Ovary (tissue), 10 donors: ENCODE measurements at places on chromosomes 2 and 18.

- no peak for DNase-seq
Observed at GRCh38 chr2:132884705-132885104, 214.7 kb upstream of the LYPD1 start.

- DNase-seq = no peak
Observed at GRCh38 chr2:230008708-230009066, 60.0 kb downstream of the SLC16A14 start.

DNA sequence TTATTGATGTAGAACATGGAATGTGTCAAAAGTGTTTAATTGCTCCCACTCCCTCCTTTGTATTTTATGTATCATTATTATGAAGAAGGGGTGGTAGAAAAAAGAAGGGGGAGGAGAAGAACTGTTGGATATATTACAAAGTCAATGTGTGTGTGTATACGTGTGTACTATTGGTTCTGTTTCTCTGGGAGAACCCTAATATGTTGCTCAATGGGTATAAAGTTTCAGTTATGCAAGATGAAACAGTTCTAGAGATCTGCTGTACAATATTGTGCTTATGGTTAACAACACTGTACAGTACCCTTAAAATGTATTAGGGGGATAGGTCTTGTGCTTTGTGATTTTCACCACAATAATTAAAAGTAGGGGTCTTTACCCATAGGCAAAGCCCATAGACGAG is 58.1 kb upstream of the ZC3H15 start:
- DNase-seq = no peak

GRCh38 chr2:199019898-199020507 is 437.7 kb downstream of the SATB2 start:
- no peak for DNase-seq

GRCh38 chr18:45361125-45361851 is 254.0 kb upstream of the SLC14A2 start:
- no peak for DNase-seq

GRCh38 chr2:238894226-238894949 is 46.5 kb downstream of the TWIST2 start:
- no peak for DNase-seq

- no peak for DNase-seq
Observed at GRCh38 chr2:14577843-14578242, 54.7 kb upstream of the LRATD1 start.

- no peak for DNase-seq
Observed at GRCh38 chr2:112257575-112257974, 2.7 kb upstream of the ZC3H8 start.
